ENCODE measurements at places on chromosomes 7 and 10.

GRCh38 chr7:25868509-25868908 lies 283.5 kb upstream of the NFE2L3 start:
- no peak for DNase-seq

DNA sequence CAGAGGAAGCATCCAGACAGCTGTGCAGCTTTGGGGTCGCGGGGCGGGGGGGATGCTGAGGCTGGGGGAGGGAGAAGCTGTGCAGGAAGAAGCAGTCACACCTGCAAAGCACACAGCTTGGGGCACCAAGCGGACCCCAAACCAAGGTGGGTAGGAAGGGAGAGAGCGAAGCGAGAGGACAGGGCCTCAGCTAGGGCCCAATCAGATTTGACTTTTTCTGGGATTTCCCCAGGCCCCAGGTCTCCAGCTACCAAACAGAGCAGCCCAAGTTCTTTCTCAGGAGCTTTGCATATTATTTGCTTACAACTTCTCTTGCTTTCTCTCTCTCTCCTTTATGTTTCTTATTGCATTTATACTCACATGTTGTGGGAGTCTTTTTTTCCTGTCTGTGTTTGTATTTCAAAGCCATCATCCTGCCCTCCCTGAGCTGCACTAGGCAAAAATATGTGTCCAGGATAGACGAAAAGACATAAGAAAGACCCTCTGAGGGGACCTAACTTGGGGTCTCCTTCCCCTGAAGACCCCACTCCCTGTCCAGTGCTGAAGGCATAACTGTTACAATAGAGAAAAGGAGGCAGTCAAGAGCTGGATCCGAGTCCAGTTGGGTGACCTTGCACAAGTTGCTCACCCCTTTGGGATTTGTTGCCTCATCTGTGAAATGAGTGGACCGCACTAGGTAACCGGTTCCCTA lies 50.6 kb upstream of the SMNDC1 start:
- no peak for DNase-seq

DNA sequence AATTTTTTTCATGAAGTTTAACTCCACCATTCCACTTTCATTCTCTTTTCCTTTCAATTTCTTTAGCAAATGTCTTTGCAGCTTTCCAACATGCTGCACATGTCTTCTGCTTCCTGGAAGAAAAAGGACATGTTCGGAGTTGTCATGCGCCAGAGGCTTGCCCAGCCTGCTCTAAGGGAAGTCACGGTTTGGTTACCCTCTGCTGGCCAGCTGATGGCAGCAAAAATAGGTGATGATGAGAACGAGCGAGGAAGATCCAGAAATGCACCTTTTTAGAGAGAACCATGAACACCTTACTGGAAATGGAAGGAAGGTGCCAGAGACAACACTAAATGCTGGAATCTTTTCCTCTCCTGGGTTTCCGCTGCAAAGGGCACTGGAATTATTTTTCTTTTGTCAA lies 4.9 kb upstream of the ZSCAN21 start:
- no peak for DNase-seq

DNA sequence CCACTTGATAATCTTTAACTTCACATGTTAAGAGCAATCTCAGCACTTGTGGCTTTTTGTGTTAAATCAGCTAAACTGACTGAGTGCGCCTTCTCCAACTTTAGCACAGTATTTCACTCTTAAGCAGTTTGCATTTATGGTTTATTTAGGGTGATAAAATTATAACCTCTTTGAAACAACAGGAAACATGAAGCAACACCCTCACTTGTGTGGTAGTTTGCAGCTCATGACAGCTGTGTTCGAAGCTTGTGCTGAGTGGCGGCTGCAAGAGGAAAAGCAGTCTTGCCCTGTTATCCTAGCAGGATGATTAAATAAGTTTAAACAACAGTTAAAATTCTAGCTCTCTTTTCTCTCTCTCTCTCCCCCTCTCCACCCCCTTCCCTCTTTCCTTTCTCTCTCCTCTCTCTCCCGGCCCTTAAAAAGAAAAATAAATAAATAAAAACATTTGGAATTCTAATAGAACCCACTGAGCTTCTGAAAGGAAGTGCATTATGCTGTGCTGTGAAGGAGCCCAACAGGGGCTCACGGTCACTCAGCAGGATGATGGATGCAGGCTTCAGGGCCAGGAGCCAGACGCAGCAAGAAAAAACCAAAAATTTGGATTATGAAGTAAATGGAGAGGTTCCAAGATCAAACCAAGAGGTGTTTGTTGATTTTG lies 25.2 kb downstream of the OGDH start:
- no peak for DNase-seq

- no peak for DNase-seq
Measured at GRCh38 chr7:109094-109493, 83.3 kb upstream of the FAM20C start.

GRCh38 chr7:46568420-46569132 lies 647.5 kb upstream of the IGFBP3 start:
- no peak for DNase-seq

Measured in tibial nerve (tissue), 4 donors.